ENCODE measurements at places on chromosomes 5 and 9.

GRCh38 chr5:88665750-88666215 is 217.2 kb downstream of the MEF2C start:
- DNase-seq = no peak

- no peak for DNase-seq
These were observed 38.6 kb upstream of the PCSK5 start for GRCh38 chr9:75851917-75852316.

GRCh38 chr5:112109331-112110007 is 309.6 kb downstream of the EPB41L4A start:
- DNase-seq = no peak

DNA sequence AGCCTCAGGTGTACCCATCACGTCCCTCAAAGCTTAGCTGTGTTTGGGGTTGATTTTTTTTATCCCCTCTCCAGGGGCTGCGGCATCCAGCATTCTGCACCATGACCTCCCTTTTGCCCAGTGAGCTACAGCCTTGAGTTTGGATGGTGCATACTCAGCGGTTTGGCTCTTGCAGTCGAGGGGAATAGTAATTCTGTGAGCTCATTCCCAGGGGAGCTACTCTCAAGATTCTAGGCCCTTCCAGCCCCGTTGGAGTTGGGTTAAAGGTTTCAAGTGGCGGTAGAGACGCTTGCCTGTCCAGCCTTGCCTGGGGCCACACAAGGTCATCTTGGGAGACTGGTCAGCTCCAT is 102.2 kb upstream of the SPRY4 start:
- DNase-seq = no peak

GRCh38 chr9:27632254-27632653 is 59.0 kb upstream of the C9orf72 start:
- DNase-seq = no peak

DNA sequence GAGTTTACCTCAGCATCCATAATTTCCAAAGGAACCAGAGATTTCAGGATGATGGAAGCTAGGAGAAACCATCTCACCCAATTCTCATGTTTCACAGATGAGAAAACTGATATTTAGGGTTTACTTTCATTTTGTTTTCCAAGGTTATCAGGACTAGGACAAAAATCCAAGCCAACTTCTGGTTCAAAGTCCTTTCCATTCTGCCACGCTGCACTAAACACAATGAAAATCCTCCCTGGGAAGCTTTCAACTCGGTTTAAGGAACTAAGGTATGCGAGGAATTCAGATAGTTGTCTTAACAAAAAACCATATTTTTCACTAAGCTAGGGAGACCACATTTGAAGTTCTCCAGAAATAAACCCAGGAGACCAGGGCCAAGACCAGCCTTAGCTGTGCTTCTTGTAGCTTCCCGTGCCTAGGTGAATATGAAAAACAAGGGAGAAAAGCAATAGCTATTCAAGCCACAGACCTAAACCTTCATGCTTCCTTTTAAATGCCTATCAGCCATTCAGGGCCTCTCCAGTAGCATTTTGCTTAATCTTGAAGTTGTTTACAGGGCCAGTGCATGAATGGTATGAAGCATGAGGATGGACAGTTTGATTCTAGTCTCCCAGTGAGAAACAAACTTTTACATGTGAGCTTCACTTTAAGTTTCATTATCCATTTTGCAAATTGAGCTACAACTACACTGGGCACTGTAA is 167.9 kb downstream of the DENND1A start:
- DNase-seq = no peak

DNA sequence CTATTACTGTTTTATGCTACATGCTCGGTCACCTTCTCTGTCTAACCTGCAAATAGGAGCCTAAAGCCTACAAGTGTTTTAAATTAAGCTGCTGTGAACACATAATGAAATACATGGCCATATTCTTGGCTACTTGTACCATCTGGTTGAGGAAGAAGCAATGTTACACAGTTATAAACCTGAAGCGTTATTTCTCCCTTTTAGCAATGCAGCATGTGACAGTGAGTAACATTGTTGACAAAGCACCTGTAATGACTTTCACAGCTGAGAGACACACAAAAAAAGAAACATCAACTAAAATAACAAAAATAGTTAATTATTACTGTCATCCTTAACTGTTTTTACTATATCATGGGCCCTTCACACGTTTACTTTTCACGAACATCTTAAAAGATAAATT is 146.9 kb downstream of the RORB start:
- DNase-seq = no peak

DNA sequence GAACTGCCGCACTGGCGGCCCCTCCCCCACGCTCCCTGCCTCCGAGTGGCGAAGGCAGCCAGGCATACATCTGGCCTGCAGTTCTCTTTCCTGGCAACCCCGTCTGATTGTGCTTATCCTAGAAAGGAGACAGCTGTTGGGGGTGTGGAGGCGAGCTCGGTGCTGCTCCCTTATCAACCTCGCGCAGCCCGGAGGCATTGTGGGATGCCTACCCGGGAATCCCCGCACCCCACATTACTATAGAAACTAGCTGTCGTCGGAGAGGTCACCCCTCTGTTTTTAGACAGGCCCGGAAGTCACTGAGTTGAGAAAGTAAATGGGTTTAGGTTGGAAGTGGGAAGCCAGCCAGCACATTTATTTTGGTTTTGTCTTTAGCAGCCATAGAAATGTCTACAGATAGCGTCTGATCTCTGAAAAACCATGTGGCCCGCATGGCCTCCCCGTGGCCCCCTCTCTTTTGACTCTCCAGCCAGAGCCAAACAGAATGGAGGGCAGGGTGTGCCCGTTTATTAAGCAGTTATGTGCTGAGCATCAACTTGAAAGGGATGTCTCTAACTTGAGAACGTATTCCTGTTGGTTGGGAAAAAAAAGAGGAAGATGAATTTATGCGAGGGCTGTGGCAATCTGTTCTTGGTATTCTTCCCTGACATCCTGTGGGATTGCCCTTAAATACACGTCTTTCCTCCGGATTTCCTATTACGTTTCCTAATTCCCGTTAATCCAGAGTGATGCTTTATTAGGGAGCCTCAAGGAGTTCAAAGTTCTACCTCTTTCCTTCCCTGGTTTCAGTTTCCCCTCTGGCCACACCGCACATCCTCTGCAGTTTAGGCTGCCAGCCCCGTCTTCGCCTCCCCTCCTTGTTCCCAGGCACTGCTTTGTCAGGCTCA is 3.9 kb downstream of the STC2 start:
- no peak for DNase-seq

DNA sequence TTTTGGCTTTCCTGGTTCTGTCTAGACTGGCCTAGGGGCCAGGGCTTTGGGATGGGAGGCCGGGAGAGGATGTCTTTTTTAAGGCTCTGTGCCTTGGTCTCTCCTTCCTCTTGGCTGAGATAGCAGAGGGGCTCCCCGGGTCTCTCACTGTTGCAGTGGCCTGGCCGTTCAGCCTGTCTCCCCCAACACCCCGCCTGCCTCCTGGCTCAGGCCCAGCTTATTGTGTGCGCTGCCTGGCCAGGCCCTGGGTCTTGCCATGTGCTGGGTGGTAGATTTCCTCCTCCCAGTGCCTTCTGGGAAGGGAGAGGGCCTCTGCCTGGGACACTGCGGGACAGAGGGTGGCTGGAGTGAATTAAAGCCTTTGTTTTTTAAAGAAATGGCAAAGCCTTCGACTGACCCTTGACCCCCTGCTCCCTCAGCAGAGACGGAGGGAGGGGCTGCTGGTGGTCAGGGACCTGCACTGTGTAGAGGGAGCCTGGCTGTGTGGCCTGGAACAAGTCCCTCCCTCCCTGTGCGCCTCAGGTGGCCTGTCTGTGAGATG is 11.1 kb downstream of the FPGS start:
- no peak for DNase-seq

- DNase-seq = no peak
These were observed 1.8 kb upstream of the CFAP95 start for GRCh38 chr9:69818750-69819345.

DNA sequence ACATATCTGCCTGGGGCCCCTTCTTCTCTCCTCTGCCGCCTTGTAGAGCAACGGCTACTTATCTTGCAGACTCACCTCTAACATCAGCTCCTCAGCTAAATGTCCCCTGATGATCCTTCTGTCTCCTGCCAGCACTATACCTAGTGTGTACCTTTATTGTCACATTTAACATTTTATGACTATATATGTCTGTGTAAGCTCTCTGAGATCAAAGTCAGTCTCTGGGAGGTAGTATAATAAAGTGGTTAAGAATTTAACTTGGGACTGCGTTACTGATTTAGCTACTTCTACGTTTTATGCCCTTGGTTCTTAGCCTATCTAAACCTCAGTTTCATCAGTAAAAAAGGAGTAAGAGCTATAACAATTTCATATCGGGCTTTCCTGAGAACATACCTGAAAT is 2.2 kb downstream of the TMED7 start:
- DNase-seq = no peak

DNA sequence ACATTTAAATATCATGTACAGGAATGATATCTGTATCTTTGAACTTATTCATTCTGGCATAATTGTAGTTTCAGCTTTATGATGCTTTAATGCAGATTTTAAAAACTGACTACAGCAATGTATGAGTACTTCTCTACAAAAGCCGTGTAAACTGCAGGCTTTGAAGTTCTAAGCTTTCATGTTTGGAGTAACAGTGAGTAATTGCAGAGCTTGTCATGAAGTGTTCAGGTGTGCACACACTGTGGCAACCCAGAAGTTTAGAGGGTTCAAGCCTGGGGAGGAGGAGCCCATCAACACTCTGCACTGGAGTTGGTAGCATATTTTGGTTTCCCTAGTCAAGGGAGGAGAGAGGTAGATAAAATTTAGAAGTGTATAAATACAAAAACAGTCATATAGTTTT is 130.9 kb downstream of the CD180 start:
- no peak for DNase-seq

- no peak for DNase-seq
These were observed 114.2 kb downstream of the VAV2 start for GRCh38 chr9:133877967-133878366.

DNA sequence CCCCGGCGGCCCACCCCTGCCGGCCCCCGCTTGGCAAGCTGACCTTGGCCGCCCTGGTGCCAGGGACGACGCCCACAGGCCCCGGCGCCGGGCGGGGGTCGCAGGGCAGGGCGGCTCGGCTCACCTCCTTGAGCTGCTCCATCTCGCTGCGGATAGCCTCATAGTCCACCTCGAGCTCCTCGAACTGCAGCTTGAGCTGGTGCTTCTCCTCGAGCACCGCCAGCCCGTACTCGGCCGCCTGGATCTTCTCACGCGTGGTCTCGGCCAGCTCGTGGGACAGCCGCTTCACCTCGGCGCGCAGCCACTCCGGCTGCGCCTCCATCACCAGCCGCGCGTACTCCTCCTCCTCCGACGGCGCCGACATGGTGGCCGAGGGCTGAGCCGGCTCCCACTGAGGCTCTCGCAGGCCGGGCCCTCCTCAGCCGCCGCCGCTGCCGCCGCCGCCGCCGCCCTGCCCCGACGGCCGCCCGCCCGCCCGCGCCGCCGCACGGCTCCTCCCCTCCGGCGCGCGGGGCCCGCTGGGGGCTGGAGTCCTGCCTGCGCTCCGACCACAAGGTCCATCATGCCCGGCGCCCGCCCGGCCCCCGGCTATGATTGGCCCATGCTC is at the start of gene BICD2:
Gene BICD2 (minus strand): TSS at position 453 of the 607 bp plus-strand sequence. CDS start 89 bp downstream, at position 364.
- DNase-seq = no peak

GRCh38 chr9:111661802-111662521 is 557 bp downstream of the GNG10 start:
- peak; percentile 35 for DNase-seq

GRCh38 chr5:31921852-31922305 is 252.2 kb downstream of the GOLPH3 start:
- no peak for DNase-seq

DNA sequence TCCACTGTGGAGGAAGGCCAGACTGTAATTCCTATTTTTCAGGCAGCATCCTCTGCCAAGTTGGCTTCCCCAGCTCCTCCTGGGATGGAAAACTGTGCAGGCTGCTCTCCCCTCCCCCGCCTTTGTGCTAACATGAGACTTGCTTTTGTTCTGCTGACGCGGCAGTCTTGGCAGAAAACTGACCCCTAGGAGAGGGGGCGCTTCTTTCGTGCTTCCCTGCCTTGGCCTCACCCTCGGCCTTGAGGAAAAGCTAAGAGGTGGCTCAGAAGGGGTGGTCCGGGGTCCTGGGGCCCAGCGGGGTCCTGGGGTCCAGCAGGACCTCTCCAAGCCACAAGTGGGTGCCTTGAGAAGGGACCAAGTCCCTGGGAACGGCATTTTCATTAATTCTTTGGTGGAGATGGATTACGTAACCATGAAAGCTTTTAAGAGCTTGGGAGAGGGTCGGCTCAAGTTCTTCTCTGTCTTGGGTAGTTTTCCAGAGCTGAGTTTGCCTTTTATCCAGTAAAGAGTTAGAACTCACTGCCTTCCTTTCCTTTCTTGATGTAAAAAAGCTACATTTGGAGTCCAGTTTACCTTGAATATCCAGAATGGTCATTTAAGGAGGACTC is 51.0 kb downstream of the SH3PXD2B start:
- DNase-seq = no peak

GRCh38 chr9:88177371-88177770 is 39.1 kb upstream of the SPATA31C2 start:
- DNase-seq = no peak

DNA sequence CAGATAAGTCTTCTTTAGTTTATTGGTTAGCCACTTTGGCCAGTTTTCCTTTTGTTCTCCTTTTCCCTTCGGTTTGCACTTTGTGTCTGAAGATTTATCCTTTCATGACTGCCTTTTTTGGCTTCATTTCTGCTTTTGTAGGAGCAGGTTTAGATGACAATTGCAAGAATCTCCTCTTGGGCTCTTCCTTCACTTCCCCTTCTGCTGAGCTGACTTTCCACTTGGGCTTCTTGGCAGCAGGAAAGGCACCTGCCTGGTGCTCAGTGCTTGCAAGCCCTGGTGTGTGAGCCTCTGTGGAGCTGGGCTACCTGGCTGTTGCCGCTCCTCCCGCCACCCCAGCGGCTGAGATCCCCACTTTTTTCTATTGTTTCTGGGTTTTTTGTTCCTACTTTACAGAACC is 7.3 kb downstream of the CCDC112 start:
- DNase-seq = no peak

- peak; percentile 60 for DNase-seq
These were observed 12.8 kb downstream of the OR1J1 start for GRCh38 chr9:122464633-122465567.

DNA sequence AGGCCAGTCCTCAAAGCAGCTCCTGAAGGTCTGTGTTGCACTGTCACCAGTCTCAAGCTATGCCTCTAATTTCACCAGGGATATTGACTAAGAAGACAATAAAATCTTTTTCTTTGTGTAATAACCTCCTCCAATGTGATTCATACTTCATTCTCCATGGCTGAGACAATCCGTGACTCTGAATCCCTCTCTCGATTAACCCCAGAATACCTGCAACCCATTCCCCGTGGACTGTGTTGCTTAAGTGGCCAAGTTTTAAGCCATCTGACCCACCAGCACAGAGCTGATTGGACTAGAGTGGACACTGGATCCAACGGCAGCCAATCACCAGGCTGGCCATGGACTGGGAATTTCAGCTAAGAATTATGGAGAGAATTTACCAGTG is 5.4 kb upstream of the CCIN start:
- no peak for DNase-seq

DNA sequence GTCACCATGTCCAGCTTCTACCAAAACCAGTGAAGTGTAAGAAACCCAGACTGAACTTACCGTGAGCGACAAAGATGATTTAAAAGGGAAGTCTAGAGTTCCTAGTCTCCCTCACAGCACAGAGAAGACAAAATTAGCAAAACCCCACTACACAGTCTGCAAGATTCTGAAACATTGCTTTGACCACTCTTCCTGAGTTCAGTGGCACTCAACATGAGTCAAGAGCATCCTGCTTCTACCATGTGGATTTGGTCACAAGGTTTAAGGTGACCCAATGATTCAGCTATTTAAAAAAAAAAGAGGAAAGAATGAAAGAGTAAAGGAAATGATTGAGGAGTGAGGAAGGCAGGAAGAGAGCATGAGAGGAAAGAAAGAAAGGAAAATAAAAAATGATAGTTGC is 19.8 kb downstream of the IL7R start:
- no peak for DNase-seq

Measured in immature natural killer cell (primary cell).